PC-3 (cell line): ENCODE measurements at places on chromosomes 7 and 10. TPM values are rescaled to one million over a fixed set of nuclear protein-coding genes. Genes with fewer than 3 reads are reported as not detected.

DNA sequence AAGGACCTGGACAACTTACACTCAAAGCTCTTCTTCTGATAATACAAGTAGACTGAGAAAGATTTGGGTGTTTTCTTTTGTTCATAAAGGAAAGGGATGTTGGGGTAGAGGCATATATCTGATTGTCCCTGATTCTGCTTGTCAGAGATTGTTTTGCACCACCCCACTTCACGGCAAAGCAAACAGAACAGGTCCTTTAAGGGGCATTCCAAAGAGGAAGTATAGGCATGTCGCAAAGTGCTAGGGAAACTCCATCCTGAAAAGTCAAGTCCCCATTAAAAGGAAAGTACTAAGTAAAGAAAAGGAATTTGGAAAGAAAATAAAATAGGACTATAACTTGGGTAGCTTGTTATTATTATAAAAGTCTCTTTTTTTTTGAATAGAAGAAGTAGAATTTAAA, 233.0 kb downstream of the DNAJB9 start:
- DNase-seq, result no peak

GRCh38 chr7:1232103-1232466, 587 bp upstream of the UNCX start:
- no peak for DNase-seq

DNA sequence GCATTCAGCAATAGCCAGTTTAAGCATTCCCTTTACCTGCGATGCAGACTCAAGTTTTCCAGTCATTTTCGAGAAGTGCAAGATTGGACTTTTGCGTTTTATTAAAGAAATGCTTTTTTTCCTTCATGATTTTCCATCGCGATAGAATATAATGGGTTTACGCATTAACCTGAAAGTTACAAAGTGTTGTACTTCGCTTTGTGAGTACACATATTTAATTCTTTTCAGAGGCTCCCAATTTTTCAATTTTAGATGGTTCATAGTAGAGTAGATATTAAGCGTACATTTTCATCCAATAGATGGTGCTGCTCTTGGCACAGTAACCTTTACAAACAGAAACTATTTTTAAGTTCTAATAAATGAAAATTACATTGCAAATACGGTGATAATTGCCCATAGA, 1.3 kb downstream of the PTPRZ1 start:
- DNase-seq, result no peak

GRCh38 chr10:101032637-101033224, 1.7 kb downstream of the SFXN3 start:
- DNase-seq, result peak; percentile 77

- peak; percentile 100 for DNase-seq
These were observed 286.8 kb downstream of the PARD3 start for GRCh38 chr10:34528320-34528719.

DNA sequence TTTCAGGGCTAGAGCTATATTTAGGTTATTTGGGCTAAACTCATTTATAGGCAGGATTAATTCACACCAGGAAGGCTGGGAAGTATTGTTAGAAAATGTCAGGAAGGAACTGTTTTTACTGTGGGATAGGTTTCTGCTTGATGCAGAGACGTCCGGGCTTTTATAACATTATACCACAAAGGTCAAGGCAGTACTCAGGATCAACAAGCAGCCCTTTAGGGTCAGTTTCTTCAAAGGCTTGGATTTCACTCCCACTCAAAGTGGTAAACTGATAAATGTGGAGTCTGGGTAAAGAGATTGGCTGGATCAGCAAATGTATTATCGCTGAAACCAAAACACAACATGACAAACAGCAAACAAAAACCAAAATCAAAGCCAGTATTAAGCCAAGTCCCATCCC, 127.2 kb downstream of the ARL5B start:
- no peak for DNase-seq

- no peak for DNase-seq
These were observed 25.5 kb downstream of the IL15RA start for GRCh38 chr10:5951721-5952407.

DNA sequence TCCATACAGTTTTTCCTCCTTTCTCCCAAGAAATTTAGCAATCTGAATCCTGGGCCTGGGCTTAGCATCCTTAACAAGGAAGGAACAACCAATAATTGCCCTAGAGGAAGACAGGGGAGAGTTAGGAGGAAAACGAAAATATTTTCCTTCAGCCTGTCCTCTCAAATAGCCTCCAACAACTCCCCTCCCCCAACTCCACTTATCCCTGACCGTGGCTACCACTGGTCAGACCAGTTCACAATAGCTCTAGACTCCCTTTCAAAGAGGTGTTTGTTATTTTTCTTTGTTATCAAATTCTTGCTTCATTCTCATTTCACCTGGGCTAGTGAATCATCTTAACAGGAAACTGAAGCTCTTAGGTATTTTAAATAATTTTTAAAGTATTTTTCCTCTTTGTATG, 114.1 kb downstream of the CPED1 start:
- DNase-seq, result peak; percentile 71

- DNase-seq, result no peak
These were observed 108.3 kb upstream of the HDAC9 start for GRCh38 chr7:18387191-18387735.

GRCh38 chr10:132452651-132453469, 55.9 kb downstream of the PWWP2B start:
- DNase-seq, result peak; percentile 81

- DNase-seq, result no peak
These were observed 173.5 kb downstream of the BAMBI start for GRCh38 chr10:28850784-28851183.

GRCh38 chr10:75605096-75605495, 173.7 kb downstream of the LRMDA start:
- DNase-seq, result no peak

DNA sequence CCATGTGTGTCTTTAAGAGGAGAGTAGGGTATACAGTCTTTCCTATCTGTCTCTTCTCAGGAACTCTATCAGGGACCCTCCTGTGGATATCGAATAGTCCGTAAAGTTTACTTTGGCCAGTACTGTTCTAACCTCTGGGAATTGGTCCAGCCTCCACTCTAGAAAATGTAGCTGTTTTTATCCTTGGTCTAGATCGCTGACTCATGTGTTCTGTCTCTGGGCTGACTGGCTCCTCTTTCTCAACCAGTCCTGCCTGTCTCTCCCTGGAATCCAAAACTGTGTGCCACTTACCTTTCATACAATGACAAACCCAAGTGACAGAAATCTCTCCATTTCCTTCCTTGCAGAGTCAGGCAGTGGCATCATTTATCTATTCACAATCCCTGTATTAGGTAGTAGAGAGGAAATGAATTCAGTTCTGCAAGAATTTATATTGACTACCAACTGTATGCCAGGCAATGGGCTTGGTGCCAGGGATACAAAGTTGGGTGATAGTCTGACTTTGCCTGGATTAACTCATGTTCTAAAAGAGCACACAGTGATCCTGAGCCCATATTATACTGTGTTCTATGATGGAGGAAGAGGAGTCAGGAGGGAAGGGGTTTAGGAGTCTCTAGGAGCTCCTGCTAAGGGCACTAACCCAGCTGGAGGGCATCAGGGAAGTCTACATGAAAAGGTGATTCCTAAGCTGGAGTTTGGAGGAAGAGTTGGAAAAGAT, 232.7 kb downstream of the LRMDA start:
- DNase-seq, result peak; percentile 54

GRCh38 chr10:3886641-3887251, 101.7 kb upstream of the KLF6 start:
- peak; percentile 51 for DNase-seq

DNA sequence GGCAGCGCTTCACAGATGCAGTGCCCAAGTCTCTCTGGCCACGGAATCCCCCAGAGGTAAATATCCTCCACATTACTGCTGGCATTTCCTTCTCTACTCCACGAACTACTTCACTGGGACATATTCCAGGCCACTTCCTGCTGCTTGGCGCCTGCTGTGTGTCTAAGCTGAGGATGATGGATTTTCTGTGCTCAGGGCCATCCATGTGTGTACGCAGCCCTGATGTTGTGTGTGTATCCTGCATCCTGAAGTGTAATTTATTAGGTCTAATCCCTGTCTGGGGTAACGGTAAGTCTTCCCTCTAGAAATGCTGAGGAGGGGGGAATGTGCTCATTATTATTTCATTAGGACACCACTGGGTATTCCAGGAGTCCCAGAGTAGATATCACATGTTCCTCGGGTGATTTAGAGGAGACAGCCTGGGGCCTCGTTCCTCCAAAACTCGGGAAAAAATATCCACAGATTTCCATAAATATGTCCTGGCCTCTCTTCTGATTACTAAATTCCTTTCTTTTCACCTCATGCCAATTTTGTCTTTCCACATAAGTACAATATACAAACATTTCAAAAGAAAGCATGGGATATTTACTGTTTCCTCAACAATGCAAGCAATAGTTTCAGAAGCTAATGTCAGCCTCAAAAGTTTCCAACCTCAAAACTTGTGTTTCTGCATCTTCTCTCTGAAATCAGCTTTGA, 25.5 kb upstream of the HABP2 start:
- no peak for DNase-seq

GRCh38 chr7:138477081-138477578, 17.1 kb downstream of the TRIM24 start:
- DNase-seq, result peak; percentile 10

GRCh38 chr7:125030756-125031387, 101.2 kb upstream of the POT1 start:
- no peak for DNase-seq

DNA sequence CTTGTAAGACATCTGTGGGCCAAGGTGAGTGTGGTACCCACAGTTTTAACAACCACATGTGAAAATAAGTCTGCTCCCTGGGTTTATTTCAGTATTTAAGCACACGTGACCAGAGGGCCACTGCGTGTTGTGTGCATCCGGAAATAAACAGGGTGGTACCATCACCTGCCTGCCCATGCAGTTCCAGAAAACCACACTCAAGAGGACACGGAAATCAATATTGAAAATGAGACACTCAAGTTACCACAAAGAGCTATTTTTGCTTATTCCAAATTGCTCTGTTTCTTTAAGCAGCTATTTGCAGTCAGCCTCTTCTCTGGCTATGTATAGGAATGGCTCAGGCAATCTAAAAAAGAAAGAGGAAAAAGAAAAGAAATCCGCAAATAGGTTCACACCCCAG, 71.8 kb upstream of the LOXL4 start:
- no peak for DNase-seq

- peak; percentile 7 for DNase-seq
These were observed 156.8 kb downstream of the FRMD4A start for GRCh38 chr10:14173706-14174594.

GRCh38 chr7:90312745-90313144, 8.4 kb downstream of the FAM237B start:
- peak; percentile 19 for DNase-seq

DNA sequence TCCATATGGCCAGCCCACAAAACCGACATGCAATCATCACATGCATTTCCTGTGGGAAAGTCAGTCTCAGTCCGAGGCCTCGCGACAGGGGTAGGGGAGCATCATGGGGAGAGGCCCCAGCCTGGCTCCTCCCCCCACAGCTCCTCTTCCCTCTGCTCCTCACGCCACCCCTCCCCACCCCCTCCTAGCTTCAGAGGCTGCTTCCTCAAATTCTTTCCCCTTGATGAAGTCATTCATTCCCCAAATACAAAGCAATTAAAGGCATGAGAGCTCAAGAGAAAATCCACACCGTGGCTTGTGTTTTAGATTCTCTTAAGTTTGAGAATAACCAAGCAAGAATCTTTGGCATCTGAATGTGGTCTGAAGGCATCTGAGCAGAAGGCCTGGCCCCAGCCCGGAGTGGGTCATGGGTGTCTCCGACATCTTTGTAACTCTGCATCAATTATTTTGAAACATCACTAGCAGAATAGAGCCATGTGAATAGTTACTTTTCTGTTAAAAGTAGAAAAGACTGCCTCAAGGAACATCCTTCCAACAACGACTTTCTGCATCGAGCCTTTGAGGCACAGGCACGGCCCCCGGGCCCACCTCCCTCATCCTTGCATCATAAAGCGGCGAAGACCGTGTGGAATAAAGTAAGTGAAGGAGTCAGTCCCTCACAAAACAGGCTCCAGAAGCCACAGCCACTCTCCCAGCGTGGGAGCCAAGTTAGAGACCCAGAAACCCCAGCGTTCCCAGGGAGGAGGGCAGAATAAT, 90.9 kb downstream of the DIP2C start:
- DNase-seq, result no peak

DNA sequence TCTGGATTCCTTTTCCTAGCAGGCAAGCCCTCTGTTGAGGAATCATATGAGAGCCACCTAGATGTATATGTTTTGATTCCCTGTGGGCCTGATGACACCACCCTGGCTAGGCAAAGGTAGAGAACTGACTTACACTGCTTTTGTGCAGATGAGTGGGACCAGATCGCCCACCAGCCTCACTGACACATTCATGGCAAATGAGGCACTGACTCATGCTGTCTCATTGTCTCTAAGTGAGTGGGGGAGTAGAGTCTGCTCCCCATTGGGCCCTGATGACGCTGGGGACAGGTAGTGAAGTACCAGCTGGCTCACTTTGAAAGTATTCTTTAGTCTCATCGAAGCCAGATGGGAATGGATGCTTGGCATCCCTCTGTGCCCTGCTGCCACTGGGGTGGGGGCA, 326.3 kb downstream of the ABCA13 start:
- no peak for DNase-seq

- DNase-seq, result no peak
These were observed 453 bp downstream of the SFMBT2 start for GRCh38 chr10:7410301-7410861.

GRCh38 chr7:150992833-150993302, 2.1 kb downstream of the NOS3 start:
- no peak for DNase-seq

GRCh38 chr7:113804475-113805095, 114.2 kb downstream of the PPP1R3A start:
- DNase-seq, result no peak

The EBF3 gene
- total RNA-seq, result not detected in 2 replicates

The CCDC172 gene
- not detected in 2 replicates for total RNA-seq

The GIMAP8 gene
- not detected in 2 replicates for total RNA-seq

The TAS2R5 gene
- total RNA-seq, result 0.26 and 1.4 TPM in 2 replicates

The ADRA2A gene
- not detected in 2 replicates for total RNA-seq

The METTL27 gene
- 0.35 and 3.3 TPM in 2 replicates for total RNA-seq

The BMPR1A gene
- 10.5 and 14.5 TPM in 2 replicates for total RNA-seq

The DYNC1I1 gene
- total RNA-seq, result 2.4 and 6.5 TPM in 2 replicates

The ZNF398 gene
- 8.2 and 9.1 TPM in 2 replicates for total RNA-seq

The TMEM243 gene
- total RNA-seq, result 16.6 and 18.8 TPM in 2 replicates

The AUTS2 gene
- total RNA-seq, result not detected in 2 replicates

The CALY gene
- not detected in 2 replicates for total RNA-seq

The SLC13A1 gene
- total RNA-seq, result not detected in 2 replicates

The GPR85 gene
- not detected in 2 replicates for total RNA-seq

The MOGAT3 gene
- total RNA-seq, result not detected in 2 replicates

The C10orf67 gene
- total RNA-seq, result 0.15 and 0.29 TPM in 2 replicates

The TMEM196 gene
- total RNA-seq, result not detected in 2 replicates

The CTAGE4 gene
- 1.4 and 1.6 TPM in 2 replicates for total RNA-seq
